ENCODE measurements at places on chromosomes 5 and 9.
A peak's percentile ranks its signal among the peaks of the same experiment; 100 is the strongest.

GRCh38 chr5:139696894-139697658 is 48.9 kb downstream of the CXXC5 start:
- peak; percentile 94 for DNase-seq

- no peak for DNase-seq
These were observed 99.4 kb downstream of the CSNK1G3 start for GRCh38 chr5:123611406-123611709.

DNA sequence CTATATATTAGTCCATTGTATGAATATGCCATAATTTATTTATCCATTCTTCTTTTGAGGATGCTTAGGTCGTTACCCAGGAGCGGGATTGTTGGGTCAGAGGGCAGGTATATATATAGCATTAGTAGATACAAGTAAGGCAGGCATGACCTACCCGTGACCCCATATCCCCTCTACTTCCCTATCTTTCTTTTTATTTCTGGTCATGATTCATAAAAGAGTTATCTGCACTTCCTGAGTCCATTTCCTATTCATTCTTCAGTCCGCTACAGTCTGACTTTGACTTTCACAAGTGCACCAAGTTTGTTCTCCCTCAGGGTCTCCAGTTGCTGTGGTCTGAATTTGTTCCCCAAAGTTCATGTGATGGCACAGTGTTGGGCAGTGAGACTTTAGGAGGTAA is 6.9 kb downstream of the RHOBTB3 start:
- no peak for DNase-seq

GRCh38 chr5:58498340-58498942 is 7.2 kb downstream of the GAPT start:
- peak; percentile 9 for DNase-seq

DNA sequence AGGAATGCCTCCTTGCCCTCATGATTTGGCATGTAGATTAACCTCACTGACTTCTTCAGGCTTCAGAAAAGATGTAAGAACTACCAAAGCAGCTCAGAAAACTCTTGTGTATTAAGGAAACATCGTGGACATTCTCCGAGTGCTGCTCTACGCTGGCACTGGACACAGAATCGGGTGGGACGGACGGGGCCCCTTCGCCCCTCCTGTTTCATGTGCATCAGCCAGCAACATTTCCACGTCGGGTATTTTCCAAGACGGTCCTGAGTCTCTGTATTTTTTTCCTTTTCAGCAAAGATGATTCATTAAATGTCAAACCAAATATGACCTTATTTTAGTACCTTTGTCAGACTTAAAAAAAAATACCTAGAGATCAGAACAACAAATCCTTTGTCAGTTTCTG is 583.6 kb downstream of the CCDC171 start:
- DNase-seq, result no peak

DNA sequence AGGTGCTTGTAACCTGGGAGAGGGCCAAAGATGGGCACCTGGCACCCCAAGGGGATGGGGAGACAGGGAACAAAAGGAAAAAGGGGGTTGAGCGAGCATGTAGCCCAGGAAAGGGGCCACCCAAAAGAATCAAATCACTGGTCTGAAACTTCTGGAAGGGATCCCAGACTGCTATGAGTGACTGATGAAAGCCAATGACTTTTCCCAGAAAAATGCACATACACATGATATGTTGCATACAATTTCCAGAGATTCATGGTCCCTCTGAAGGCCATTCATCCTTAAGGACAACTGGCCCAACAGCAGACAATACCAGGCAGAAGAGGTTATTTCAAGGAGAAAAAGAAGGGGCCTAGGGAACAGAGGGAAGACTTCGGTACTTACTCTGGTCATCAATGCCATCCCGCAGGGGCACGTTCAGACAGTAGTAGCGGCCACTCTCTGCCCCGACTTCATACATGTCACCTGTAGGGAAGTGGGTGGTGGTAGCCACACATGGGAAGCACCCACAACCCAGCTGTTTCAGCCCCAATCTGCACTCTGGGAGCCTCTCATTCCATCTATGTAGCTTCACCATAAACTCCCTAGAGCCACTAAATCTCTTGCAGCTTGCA is 8.4 kb downstream of the HDAC3 start:
- no peak for DNase-seq

DNA sequence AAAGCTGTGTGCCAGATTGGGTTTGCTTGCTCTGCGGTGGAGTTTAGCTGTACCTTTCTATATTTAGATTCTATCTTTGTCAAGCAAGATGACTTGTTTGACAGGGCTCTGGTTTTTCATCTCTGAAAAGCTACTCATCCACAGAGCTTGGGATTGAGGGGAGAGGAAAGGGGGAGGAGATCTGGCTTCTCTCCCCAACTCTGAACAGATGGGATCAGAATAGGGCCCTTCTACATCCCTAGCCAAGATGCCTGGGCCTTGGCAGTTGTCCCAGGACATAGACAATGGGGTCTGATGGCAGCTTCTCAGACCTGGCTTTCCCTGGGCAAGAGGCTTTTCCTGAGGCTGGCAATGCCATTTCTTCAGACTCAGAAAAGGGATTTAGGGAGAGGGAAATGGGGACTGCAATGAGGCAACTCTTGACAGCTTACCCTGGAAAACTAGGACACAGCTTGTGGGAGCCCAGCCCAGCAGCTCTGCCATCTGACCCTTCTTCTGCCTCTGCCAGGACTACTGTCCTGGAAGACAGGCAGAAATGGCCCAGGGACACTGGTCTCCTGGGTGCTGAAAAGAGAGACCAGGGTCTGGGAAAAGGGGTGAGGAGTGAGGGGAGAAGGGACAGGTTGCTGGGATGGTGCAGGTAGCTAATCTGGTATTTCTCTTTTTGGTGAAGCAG is 50.2 kb upstream of the ASTN2 start:
- no peak for DNase-seq

DNA sequence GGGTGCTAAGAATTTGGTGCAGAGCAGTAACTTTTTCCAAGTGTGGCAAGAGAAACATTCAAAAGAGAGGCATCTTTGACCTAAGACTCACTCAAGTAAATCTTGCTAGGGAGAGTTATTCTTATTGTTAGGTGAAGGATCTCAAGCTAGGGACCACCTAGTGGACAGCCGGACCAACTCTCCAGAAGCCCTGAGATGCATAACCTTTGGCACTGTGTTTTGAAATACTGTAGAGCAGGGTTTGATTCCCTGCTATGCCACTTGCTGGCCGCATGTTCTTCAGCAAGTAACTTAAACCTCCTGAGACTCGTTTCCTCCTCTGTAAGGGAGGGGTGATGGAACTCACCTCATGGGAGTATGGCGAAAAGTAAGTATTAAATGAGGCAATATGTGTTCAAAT is 336.1 kb upstream of the ADAMTSL1 start:
- DNase-seq, result no peak
